EL (cell line): ENCODE measurements at places on chromosomes 7 and 10.

- DNase-seq: no peak
These were observed 99.9 kb downstream of the GPR26 start for GRCh38 chr10:123766012-123766411.

DNA sequence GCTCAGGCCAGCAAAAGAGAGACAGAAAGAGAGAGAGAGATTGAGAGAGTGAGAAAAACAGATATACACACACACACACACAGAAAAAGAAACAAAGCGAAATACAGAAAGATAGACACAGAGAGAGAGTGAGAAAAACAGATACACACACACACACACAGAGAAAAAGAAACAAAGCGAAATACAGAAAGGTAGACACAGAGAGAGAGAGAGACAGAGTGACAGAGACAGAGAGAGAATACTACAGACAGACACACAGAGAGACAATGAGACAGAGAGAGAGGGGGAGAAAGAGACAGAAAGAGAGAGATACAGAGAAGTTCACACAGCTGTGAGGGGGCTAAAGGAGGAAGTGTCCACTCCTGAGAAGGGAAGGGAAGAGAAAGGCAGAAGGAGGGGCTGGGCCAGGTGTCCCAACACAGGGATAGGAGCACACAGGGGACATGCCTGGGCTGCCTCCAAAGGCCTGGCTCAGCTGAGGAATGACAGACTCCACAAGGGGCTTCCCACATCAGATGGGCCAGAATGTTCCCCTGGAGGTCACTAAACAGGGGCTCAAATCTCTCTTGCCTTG, 4.3 kb downstream of the GCK start:
- no peak for DNase-seq

GRCh38 chr7:116097365-116098009, 66.9 kb upstream of the TFEC start:
- peak; percentile 79 for DNase-seq

GRCh38 chr10:123471811-123472210, 194.3 kb upstream of the GPR26 start:
- no peak for DNase-seq

- no peak for DNase-seq
These were observed 15.3 kb upstream of the THSD7A start for GRCh38 chr7:11847336-11847735.

- no peak for DNase-seq
These were observed 101.4 kb downstream of the GPAM start for GRCh38 chr10:112082120-112082519.

DNA sequence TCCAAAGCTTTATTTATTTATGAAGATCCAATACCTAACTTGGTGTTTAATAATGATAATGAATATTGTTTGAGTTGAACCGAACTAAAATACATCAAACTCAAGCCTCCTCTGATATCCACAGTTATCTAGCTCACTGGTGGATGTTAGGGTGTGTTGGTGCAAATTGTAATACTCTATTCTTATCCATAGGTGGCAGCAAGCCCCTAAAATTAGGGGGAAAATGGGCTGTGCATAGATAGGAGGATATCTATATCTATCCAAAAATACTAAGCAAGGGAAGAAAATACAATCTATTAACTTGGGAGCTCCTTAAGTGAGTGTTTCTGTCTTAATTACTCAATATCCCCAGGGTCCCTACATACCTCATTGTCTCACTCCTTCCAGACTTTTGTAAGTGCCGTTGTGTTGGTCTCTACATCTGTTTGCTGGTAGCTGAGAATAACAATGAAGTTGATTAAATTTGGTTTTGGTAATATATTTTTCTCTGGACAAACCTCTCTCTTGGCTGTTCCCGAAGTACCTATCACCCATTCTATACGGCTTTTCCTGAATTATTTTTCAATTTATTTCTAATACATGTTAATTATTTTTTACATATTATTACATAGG, 55.0 kb upstream of the VWDE start:
- DNase-seq: peak; percentile 49

GRCh38 chr10:18400201-18400905, 251.0 kb downstream of the NSUN6 start:
- DNase-seq: no peak

DNA sequence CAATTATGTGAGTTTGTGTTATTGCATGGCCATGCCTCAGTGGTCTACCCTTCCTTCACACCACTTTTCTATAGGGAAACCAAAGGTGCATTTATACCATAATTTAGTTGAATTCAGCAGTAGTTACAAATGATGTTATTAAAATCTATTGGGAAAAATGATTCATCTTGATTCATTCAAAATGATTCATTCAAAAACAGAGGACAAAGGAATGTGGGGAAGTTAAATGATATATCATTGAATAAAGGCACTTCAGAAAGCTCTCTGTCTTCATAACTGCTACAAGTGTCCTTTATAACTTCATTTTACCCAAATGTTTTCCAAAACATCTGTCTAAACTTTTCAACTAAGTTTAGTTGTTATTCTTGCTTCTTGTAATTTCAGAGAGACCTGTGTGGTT, 722.9 kb downstream of the GRM8 start:
- DNase-seq: no peak
